ENCODE measurements at places on chromosomes 4 and X.

DNA sequence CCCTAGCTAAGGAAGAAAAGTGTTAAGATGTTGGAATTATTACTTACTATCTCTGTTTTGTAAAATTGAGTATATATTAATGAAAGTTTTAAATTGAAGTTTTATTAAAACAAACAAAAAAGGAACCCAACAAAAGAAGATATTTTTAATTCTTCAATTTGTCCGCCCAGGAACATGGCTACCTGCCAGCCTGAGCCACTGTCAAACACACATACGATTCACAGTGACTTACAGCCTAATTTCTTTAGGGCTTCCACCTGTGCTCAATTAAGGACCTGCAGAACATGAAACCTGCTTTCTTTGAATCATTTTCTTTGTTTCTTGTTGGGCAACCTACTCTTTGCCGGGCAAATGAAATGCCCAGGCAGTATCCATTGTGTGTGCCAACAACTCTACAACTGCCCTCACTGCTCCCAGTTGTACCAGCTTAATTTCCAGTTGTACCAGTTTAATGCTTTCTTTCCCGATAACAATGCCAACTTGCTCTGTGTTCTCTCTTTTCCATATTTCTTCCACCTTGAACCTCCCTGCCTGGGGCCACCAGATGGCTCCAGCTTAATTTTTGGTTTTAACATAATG, 181.7 kb downstream of the GBA3 start:
- DNase-seq, result no peak

GRCh38 chrX:50514811-50515210, 44.2 kb upstream of the DGKK start:
- no peak for DNase-seq

GRCh38 chr4:149218672-149219071, 597.0 kb downstream of the IQCM start:
- DNase-seq, result no peak

GRCh38 chr4:153773236-153773690, 13.4 kb upstream of the RNF175 start:
- no peak for DNase-seq

GRCh38 chr4:78417603-78418002, 134.0 kb upstream of the ANXA3 start:
- DNase-seq, result no peak

GRCh38 chrX:132463411-132463810, 25.4 kb downstream of the MBNL3 start:
- no peak for DNase-seq

GRCh38 chr4:159823743-159824142, 720.9 kb downstream of the RAPGEF2 start:
- no peak for DNase-seq

- DNase-seq, result no peak
Measured at GRCh38 chrX:22634083-22634482, 361.4 kb downstream of the CBLL2 start.

DNA sequence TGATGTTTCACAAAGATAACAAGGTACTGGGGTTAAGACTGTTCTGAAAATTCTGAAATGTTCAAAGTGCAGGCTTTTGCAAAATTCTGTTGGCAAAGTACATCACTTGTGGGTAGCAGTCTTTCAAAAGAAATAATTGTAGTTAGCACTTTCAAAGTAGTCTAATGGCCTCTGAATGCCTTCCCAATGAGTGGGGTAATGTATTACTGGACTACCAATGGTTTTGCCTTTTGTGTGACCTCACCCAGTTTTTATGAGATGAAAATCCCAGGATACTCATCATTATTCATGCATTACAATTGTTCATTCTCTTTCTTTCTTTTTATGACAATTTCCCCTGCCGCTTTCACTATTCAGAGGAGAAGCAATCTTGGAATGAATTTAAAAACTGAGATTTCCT, 686.1 kb downstream of the GLUD2 start:
- DNase-seq, result no peak

DNA sequence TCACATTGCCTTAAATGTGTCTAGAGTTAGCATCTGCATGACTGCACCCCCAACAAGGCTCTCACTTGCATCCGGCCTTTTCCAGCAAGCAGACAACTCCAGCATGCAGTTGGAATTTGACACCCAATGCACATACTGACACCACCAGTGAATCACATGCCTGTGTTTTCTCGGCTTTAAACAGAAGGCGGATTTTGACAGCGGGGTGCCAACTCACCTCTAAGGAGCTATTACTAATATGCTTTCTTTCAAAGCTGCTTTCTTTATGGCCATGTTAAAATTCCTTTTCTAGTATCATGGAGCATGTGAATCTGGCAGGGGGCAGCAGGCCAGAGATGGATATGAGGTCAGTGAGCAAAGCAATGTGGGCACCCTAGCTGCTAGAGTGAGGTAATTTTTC, 78.0 kb upstream of the CLNK start:
- DNase-seq, result no peak

- DNase-seq, result no peak
Measured at GRCh38 chr4:187171706-187172339, 448.2 kb upstream of the FAT1 start.

GRCh38 chr4:152218576-152218975, 317.3 kb downstream of the FBXW7 start:
- no peak for DNase-seq

GRCh38 chrX:2320580-2321327, 180.0 kb downstream of the DHRSX start:
- no peak for DNase-seq

DNA sequence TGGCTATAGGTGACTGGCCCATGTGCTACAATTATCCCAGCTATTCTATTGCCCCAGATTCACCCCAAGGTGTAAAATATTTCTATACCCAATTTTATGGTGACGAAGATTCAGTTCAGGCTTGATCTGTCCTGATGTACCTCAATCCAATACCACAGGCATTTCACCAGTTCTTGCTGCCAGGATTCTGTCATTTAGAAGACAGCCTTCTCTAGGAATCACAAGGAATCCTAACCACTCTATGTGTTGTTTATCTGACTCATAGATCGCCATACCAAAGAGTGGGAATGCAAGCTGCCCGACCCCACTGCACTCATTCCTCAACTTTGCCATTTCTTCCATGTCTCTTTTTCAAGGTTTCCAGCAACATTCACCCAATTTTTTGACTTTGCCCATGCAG, 355.0 kb upstream of the EMCN start:
- no peak for DNase-seq

- no peak for DNase-seq
Measured at GRCh38 chrX:71618303-71618721, at the start of gene CXCR3. Gene CXCR3 (minus strand): TSS chrX:71618511. CDS start chrX:71618449, 62 bp downstream.

DNA sequence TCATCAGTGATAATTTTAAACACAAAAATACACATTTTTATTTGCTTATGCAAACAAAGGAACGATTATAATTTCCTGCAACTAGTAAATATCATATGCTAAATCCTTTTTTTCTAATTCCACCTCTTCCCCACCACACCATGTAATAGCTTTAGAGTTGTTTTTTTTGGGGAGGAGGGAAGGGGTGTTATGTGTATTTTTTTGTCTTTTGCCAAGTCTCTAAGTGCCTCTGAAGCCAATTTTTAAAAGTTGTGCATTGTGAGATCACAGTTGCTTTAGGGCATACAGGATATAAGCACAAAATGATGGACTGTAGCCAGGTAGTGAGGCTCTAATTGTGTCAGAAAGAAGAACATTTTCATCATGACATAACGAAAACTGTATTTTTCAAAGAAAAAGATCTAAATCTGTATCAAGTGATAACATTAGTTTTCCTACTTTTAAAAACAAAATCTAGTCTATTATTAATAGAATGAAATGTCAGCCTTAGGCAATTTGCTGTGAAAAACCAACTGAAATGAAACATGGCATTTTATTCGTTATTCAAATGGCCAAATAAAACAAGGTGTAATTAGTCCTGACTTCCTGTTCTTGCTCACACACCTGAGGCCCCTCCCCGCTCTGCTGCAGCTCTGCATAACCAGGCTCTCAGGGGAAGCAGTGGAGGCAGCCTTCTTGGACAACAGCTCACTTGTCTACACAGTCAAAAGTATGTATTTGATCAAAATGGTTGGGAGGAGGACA, 157.4 kb downstream of the PALLD start:
- no peak for DNase-seq

DNA sequence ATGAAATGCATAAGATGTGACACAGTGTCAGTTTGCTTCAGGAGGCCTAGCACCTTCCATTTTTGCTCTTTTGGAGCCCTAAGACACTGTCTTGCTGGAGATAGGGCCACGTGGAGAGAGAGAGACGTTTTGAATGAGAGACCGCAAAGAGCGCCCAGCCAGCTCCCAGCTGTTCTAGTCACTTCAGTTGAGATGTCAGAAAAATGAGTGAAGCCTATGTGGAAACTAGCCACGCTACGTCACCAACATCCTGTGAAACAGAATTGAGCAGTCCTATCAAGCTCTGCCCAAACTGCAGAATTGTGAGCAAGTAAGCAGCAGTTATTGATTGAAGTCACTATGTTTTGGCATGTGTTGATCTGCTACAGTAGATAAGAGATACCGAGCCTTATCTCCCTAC, 13.1 kb downstream of the GPR82 start:
- no peak for DNase-seq

- DNase-seq, result no peak
Measured at GRCh38 chr4:63155561-63155960, 1253.7 kb downstream of the TECRL start.

DNA sequence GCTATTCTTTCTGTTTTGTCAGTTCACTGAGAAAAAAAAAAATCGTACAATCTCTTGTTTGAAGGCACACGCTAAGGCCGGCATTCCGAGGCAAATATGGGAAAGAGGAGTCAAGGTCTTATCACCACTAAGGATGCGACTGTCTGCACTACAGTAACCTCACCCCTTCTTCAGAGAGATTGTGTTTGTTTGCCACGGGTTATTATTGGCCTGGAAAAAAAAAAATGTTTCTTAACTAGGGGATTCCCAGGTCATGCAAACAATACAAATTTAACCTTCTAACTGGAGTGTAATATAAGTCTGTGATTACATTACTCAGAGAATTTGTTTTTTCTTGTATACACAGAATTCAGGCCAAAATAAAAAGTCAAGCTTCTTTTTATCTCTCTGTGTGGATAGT, 168.3 kb downstream of the TMA16 start:
- no peak for DNase-seq

- DNase-seq, result no peak
Measured at GRCh38 chr4:27000820-27001219, 140.2 kb downstream of the STIM2 start.

DNA sequence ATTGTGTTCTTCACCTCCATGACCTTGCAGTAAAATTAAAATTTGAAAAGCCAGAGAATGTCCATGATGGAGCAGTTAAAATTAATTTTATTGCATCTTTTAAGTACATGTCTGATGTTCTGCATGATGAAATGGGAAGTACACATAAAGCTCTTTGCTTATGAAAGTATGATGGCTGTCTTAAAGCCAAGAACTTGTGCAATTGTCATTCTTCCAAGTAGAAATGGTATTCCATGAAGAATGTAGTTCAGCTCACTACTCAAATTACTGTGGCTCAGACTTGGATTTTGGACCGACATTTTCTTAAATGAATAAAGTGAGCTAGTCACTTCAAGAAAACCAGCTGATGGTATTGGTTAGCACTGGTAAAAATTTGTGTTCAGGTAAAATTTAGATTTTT, 161.7 kb upstream of the CXCL13 start:
- DNase-seq, result no peak

- DNase-seq, result no peak
Measured at GRCh38 chrX:29295987-29296680, 708.9 kb downstream of the IL1RAPL1 start.

DNA sequence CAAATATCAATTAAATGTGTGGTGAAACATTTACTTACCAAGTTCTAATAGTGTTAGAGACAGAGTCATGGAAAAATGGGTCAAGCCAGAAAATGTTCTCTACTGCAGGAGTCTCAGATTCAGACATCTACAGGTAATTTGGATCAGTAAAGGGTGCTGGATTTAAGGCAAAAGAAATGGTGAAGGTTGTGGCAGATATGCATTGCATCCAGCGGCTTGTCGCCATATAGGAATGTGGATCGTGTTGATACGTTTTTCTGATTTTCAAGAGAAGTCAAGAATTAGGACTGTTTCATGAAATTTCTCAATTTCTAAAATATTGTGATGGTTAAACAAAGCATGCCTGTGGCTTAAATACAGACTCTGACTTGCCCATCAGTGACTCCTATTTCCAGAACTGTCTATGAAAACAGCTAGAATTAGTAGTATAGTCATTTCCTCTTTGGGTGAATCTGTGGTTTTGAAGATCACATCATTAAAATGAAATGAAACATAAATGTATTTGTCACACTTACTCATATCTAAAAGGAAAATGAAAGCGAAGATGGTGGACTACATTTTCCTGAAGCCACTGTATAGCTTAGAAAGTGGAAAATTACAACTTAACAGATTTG, 110.1 kb upstream of the VEGFC start:
- no peak for DNase-seq

GRCh38 chr4:152501846-152502536, 33.9 kb downstream of the FBXW7 start:
- DNase-seq, result no peak

- DNase-seq, result no peak
Measured at GRCh38 chrX:39073131-39073530, 271.9 kb downstream of the MID1IP1 start.

- DNase-seq, result no peak
Measured at GRCh38 chr4:185480016-185480732, 8.6 kb upstream of the CCDC110 start.

DNA sequence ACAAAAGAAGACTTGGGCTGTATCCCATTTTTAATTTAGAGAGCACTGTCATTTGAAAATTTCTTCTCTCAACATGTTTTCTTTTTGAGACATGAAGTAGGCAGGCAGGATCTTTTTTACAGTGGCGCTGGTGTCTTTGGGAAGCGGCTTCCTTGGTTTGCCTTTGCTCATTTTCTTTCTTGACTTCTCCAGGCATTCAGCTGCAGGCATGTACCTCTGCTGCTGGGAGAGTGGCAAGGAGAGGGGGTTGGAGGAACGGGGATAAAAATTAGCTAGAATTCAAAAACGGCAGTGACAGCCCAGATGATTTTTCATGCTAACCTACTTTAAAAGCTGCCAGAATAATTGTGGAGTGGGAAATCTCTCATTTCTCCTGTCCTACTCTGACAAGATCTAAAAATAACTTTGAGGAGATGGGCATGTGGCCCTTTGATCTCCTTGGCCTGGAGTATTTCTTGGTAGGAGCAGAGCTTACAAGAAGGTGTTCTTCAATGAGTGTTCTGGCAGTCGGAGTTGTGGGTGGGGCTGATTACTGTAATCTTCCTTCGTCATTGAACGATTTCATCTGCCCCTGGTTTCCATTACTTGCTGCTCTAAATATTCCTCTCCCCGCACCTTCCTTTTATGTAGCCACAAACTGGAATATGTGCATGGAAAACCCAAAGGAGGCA, 54.8 kb downstream of the TBL1X start:
- DNase-seq, result no peak
